Right forelimb (tissue), 1 donor: ENCODE measurements at places on chromosomes 5 and 9.

- no peak for DNase-seq
These were observed 4.5 kb upstream of the LHFPL2 start for GRCh38 chr5:78653031-78653430.

DNA sequence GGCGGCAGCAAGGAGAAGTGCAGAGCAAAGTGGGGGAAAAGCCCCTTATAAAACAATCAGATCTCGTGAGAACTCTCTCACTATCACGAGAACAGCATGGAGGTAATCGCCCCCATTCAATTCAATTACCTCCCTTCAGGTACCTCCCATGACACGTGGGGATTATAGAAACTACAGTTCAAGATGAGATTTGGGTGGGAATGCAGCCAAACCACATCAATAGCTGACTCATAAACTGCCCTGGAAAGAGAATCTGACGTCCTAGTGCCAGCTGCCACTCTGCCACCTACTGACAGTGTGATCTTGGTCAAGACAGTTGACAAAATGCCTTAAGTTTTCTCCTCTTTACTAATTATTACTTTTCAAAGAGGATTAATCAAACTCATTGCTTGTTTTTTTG, 128.3 kb downstream of the GPBP1 start:
- no peak for DNase-seq

DNA sequence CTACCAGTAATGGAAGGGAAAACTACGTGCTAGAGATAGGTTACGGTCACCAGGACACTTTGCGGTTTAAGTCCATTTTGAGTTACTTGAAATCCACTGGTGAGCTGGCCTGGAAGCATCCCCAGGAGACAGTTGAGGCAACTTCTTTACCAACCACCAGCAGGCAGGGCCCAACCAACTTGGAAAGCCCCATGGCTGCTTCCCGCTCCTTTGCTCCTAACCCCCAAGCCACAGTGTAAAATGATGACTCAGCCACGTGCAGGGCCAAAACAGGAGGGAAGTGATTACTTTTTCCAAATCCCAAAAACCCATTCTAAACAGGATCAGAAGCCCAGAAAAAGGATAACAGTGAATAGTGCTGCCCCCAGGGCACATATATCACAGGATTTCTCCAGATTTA, 87.4 kb downstream of the PAX5 start:
- DNase-seq: no peak

- no peak for DNase-seq
These were observed 77.6 kb upstream of the SAP30L start for GRCh38 chr5:154368041-154368800.

DNA sequence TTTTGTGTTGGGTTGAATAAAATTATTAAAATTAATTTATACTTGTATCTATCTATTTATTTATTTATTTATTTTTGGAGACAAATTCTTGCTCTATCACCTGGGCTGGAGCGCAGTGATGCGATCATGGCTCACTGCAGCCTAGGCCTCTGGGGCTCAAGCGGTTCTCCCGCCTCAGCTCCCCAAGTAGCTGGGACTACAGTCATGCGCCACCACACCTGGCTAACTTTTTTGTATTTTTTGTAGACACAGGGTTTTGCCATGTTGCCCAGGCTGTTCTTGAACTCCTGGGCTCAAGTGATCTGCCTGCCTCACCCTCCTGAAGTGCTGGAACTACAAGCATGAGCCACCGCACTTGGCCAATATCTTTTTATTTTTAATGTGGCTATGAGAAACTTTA, 134.7 kb upstream of the SPDL1 start:
- no peak for DNase-seq
